ENCODE measurements at places on chromosomes 13 and 19. TPM values are rescaled to one million over a fixed set of nuclear protein-coding genes. Genes with fewer than 3 reads are reported as not detected.

DNA sequence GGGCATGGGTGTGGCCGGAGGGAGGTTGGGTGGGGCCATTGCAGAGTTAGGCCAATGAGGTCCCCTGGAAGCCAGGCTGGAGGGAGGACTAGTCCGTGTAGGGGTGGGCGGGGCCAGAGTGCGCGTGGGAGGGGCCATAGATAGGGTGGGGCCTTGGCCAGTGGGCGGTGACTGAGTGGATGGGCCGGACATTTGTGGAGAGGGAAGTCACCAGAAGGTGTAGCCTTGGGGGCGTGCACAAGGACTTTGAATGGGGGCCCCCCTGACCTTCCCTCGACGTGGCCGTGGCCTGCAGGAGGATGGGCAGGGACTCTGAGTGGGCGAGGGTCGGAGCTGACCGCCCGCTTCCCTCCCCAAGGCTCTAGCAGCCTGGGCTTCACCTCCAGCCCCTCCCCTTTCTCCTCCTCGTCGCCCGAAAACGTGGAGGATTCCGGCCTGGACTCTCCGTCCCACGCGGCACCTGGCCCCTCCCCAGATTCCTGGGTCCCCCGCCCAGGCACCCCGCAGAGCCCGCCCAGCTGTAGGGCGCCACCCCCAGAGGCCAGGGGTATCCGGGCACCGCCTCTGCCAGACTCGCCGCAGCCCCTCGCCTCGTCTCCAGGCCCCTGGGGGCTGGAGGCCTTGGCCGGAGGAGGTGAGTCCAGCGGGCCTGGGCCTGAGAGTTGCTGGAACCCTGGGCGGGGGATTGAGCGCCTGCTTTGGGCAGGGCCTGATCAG is 16.5 kb upstream of the B3GNT3 start:
- DNase-seq = peak; percentile 90

GRCh38 chr13:99200432-99201167 is at the start of gene UBAC2:
TSS of gene UBAC2 (plus strand) at chr13:99200854. CDS start at chr13:99200909, 55 bp downstream.
- peak; percentile 97 for DNase-seq

GRCh38 chr13:28321756-28322155 is 173.2 kb downstream of the FLT1 start:
- no peak for DNase-seq

DNA sequence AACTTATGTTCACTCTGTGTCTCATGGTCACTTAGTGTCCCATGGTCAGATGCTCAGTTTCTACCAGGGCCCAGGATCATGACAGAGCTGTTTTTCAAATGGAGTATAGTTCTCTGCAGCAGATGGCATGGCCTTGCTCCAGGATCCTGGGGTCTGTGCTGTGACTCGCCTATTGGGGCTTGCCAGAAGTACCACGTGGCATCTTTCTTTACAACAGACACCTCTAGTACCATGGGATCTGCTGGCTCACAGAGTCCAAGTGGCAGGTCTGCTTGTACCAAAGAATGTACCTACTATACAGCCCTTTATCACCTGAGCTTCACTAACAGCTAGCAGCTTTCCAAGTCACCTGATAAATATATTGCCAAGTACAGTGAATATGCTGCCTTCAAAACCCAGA is 6.0 kb upstream of the RNF6 start:
- no peak for DNase-seq

GRCh38 chr19:42081584-42082203 is 5.7 kb downstream of the ZNF574 start:
- no peak for DNase-seq

GRCh38 chr13:67917291-67917987 is 687.3 kb upstream of the PCDH9 start:
- no peak for DNase-seq

DNA sequence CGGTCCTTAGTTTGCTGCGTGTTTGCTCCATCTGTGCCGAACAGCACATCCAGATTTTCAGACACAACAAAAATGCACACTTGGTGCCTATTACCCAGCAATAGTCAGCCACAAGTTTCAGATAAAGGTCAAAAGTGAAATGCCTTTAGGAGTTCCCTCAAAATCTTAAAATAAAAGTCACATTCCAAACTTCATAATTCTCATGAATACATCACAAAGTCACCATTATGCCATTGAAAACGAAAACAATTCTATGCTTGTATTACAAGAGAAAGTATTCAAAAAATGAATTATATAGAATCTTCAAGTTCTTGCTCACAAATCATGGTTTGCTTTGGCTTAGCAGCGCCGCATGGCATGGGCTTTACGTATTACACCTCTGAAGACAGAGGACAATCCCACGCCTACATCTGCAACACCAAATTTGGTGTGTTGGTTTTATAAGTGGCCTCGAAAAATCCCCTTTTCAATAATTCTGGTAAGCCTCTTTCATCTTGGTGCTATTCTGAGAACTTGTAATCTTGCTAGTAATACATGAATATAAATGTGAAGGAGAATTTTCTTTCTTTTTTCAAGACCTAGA is 26.6 kb downstream of the COL4A1 start:
- no peak for DNase-seq

- DNase-seq = peak; percentile 44
Observed at GRCh38 chr13:46295491-46296114, 83.9 kb downstream of the LRRC63 start.

GRCh38 chr19:29411113-29411581 is 114.6 kb upstream of the VSTM2B start:
- DNase-seq = no peak

DNA sequence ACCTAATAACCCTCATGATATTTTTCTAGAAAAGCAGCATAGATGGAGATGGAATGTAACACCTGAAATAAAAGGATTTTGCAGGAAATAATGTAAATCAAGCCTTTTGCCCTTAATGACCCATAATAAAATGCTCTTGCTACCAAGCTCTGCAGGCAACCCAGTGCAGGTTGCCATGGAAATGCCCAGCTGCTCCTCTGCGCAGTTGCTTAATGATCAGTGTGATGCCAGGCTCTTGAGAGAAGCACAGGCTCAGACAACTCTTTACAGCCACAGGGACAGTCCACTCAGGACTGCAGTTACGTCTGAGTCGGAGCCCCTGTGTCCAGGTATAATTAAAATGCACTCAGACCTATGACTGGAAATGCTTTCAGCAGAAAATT is 165.5 kb downstream of the LACC1 start:
- DNase-seq = no peak

- no peak for DNase-seq
Observed at GRCh38 chr19:7818806-7819205, 11.2 kb upstream of the EVI5L start.

GRCh38 chr13:50355797-50356196 is 340.6 kb downstream of the KCNRG start:
- DNase-seq = no peak

GRCh38 chr19:49503582-49503962 is 7.3 kb downstream of the RPS11 start:
- no peak for DNase-seq

DNA sequence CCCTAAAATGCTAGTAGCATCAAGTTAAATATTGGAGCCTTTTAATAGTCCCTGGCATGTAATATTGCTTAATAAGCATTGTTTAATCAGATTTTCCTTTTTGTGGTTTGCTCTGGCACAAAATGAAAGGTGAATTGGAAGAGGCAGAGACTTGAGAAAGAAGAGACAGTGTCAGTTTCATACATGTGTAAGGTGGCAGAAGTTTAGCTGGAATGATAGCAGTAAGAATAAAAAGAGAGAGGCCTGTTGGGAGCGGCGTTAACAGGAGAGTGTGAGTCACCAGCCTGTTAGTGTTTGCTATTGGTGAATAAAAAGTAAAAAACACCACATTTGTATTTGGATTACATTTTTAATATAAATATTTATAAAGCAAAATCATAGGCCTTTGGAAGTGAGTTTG is 145.3 kb downstream of the PDS5B start:
- no peak for DNase-seq

DNA sequence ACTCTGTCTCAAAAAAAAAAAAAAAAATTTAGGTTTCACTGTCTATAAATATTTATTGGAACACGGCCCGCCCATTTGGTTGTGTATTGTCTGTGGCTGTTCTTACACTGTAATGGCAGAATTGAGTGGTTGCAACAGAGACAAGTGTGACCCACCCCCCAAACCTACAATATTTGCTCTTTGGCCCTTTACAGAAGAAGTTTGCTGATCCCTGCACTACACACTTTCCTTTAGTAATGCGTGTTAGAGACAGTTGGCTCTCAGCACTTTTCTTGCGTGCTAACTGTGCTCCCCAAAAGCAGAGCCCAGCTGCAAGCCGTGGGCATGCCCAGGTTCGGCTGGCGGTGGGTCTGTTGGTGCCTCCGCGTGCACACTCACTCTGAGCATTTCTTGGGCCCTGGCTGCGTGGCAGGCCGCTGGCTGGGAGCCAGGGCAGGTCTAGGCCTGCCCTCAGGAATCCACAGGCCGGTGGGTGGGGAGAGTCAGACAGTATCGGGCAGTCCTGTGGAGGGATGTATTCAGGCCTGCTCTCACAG is 72.6 kb downstream of the SIPA1L3 start:
- DNase-seq = no peak

Gene ZNF208
- 23.6 TPM for total RNA-seq

Gene IQCN
- total RNA-seq = 0.43 TPM

Gene ZNF723
- not detected for total RNA-seq

Gene CALR3
- total RNA-seq = not detected

Gene LCP1
- total RNA-seq = 26.4 TPM

Gene C2CD4C
- total RNA-seq = 1.0 TPM

Gene SBK2
- 12.7 TPM for total RNA-seq
